ENCODE measurements at places on chromosomes 6 and 20. TPM values are rescaled to one million over a fixed set of nuclear protein-coding genes. Genes with fewer than 3 reads are reported as not detected.

The DLL1 gene
- not detected for total RNA-seq

The KHDC1L gene
- total RNA-seq: not detected

The COL10A1 gene
- total RNA-seq: not detected

The ZNF831 gene
- 3.4 TPM for total RNA-seq

The VGLL2 gene
- total RNA-seq: not detected

The RBM24 gene
- not detected for total RNA-seq

The FNDC1 gene
- 0.02 TPM for total RNA-seq

- peaks cover 26% of the 10 kb centered on the region for H3K4me1 ChIP-seq
- H3K27me3 ChIP-seq: peaks cover 74% of the 10 kb centered on the region
- H3K4me3 ChIP-seq: peak within 1 kb of the TSS; percentile 65
- peak within 1 kb of the TSS; percentile 67 for H3K27ac ChIP-seq
- no peak for DNase-seq
Observed at GRCh38 chr6:104956731-104957294, at the start of gene LIN28B. Gene LIN28B, plus strand, starts transcription at chr6:104957107. Its CDS starts 144 bp downstream, at chr6:104957251.

GRCh38 chr6:67933278-67933677 lies 701.8 kb upstream of the ADGRB3 start:
- no peak overlapping the region for H3K4me3 ChIP-seq
- H3K36me3 ChIP-seq: no peaks in the 10 kb centered on the region
- H3K4me1 ChIP-seq: no peaks in the 10 kb centered on the region
- H3K27me3 ChIP-seq: no peaks in the 10 kb centered on the region

DNA sequence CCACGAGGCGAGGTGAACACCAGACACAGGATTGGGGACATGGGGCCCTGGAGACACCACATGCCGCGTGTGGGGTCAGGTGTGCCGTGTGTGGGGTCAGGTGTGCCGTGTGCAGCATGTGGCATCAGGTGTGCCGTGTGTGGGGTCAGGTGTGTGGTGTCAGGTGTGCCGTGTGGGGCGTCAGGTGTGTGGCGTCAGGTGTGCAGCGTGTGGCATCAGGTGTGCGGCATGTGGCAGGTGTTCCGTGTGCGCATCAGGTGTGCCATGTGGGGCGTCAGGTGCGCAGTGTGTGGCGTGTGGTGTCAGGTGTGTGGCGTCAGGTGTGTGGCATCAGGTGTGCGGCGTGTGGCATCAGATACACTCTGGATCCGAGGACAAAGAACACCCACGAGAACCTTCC lies 77.9 kb downstream of the WDR27 start:
- DNase-seq: no peak
- H3K4me3 ChIP-seq: no peak overlapping the region
- H3K36me3 ChIP-seq: no peaks in the 10 kb centered on the region
- no peaks in the 10 kb centered on the region for H3K27me3 ChIP-seq

DNA sequence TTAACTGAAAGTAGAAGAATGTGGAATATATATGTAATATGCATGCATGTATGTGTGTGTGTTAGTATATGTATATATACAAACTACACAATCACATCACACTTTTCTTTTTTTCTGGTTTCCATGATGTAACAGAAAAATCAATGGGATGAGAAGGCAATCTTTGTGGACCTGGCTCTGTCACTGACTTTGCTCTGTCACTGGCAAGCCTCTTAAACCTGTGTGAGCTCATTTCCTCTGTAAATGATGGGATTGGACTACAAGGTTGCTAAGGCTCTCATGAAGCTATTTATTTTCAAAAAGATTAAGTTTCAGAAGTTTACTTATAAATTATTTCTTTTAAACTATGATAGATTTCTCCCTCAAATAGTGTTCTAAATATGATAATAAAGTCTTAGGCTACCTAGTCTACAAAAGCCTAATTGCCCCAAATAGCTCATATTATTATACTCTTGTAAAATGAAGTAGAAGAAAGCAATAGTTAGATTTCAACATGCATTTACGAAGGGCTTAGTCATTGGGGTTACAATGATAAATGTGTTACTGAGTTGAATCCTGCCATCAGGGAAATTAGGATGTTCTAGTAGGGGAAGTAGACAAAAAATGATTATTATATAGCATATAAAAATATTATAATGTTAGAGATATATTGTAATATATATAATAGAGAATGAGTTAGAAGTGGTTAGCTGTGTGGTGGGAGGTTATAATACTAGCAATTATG lies 129.3 kb downstream of the AFG1L start:
- H3K4me1 ChIP-seq: no peaks in the 10 kb centered on the region
- H3K36me3 ChIP-seq: no peaks in the 10 kb centered on the region
- H3K27ac ChIP-seq: no peak overlapping the region
- no peak overlapping the region for H3K4me3 ChIP-seq

DNA sequence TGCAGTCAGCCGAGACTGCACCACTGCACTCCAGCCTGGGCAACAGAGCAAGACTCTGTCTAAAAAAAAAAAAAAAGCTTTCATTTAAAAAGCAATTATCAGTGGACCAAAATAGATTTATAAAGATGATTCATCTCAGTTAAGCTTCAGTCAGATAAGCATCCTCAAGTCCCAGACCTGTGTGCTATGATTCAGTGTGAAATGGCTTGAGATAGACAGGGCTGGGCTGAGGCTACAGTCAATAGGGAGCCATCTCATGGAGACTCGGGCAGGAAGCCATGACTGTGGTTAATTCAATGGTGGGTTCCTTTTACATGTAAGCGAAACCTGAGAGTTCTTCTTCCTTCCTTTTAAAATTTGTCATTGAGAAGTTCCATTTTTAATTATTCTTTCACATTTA lies 276.0 kb downstream of the TFAP2A start:
- H3K36me3 ChIP-seq: no peaks in the 10 kb centered on the region
- H3K27me3 ChIP-seq: no peaks in the 10 kb centered on the region

- H3K27ac ChIP-seq: no peak overlapping the region
- H3K36me3 ChIP-seq: no peaks in the 10 kb centered on the region
- DNase-seq: no peak
- H3K27me3 ChIP-seq: no peaks in the 10 kb centered on the region
- H3K4me1 ChIP-seq: no peaks in the 10 kb centered on the region
- no peak overlapping the region for H3K4me3 ChIP-seq
Observed at GRCh38 chr6:102902471-102902870, 1509.0 kb downstream of the GRIK2 start.

DNA sequence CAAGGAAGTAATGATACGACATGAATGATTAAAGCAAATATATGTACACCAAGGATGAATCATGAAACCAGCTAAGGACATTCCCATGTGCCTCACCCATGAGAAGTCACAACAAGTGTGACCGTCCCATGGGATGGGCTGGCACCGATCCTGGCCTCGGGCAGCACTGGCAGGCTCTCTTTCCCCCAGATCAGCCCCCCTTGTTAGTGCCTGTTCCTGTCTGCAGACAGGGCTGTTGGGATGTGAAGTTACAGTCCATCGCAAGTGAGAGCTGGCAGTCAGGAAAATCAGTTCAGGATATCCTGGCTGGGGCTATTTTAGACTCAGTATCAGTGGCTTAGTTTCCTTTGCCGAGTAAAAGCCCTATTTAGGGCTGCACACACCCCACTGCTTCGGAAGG lies 129.2 kb upstream of the SNX9 start:
- H3K36me3 ChIP-seq: no peaks in the 10 kb centered on the region
- H3K4me1 ChIP-seq: no peaks in the 10 kb centered on the region
- H3K27ac ChIP-seq: no peak overlapping the region
- DNase-seq: no peak
- H3K27me3 ChIP-seq: peaks cover 24% of the 10 kb centered on the region
- no peak overlapping the region for H3K4me3 ChIP-seq

DNA sequence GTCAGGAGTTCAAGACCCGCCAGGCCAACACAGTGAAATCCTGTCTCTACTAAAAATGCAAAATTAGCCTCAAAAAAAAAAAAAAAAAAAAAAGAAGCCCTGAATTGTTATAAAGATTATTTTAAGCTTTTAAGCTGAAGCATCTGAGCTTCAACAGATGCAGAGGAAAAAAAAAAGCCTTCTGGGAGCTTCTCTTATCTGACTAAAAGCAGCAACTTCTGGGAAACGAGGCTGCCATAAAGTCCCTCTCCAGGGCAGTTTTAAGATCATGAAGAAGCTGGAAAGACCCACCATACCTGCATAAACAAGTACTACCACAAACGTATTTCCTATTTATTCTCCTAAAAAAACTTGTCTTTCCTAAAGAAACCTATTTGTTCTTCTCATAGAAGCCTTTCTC lies 3.6 kb downstream of the SERINC3 start:
- peaks cover 40% of the 10 kb centered on the region for H3K4me1 ChIP-seq
- H3K4me3 ChIP-seq: no peak overlapping the region
- H3K36me3 ChIP-seq: peaks cover 7% of the 10 kb centered on the region
- no peaks in the 10 kb centered on the region for H3K27me3 ChIP-seq

DNA sequence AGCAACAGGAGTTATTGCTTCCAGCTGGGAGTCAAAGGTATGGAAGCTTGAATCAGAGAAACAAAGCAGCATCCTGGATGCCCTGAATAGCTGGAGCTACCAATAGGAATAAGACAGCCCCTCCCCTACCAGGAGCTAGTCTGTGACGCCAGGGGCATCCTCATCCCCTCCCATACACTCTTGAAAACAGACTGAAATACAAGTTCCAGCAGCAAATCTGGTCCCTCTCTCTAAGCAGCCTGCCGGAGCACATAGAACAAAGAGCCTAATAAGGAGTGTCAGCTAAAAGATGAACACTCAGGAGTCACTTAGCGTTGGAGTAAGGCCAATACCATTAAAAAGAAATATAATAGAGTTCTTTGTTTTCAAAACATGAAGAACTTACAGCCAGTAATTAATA lies 25.6 kb downstream of the FILIP1 start:
- H3K27ac ChIP-seq: no peak overlapping the region
- H3K36me3 ChIP-seq: no peaks in the 10 kb centered on the region
- no peaks in the 10 kb centered on the region for H3K4me1 ChIP-seq
- no peak overlapping the region for H3K4me3 ChIP-seq

GRCh38 chr6:2721219-2721618 lies 29.5 kb downstream of the MYLK4 start:
- DNase-seq: no peak
- H3K27ac ChIP-seq: no peak overlapping the region
- H3K36me3 ChIP-seq: no peaks in the 10 kb centered on the region
- peaks cover 8% of the 10 kb centered on the region for H3K27me3 ChIP-seq

DNA sequence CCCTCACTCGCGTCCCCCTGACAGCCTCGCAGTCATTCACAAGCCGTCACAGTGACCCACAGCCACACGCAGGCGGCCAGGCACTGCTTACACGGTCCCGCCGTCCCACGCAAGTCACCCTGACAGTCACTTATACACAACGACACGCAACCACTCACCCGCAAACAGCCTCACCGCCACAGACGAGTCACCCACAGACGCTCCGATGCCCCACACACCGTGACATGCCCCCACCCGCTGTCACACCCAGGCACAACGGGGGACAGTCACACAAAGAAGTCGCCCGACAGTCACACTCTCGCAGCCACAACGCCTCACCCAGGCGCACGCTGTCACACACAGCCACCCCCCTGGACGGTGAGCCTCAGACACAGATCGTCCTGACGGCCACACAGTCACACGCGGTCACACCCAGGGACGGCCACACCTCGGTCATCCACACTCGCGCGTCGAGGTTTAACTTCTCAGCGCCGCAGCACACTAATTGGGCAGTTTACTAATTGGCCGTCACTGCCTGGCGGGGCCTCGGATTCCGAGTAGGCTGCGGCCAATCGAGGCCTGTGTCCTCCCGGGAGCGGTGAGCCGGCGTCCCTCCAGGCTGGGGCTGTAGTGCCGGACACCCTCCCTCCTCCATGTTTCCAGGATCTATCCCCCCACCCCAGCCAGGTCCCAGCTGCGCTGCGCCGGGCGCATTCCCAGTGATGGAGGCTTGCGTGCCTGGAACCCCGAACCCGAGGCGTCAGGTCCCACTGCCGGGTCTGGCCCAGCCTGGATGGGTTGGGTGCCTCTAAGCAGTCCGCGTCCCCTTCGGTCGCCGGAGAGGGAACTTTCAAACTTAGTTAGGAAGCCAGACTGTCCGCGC lies 790 bp downstream of the TOX2 start:
- H3K36me3 ChIP-seq: peaks cover 8% of the 10 kb centered on the region
- DNase-seq: peak; percentile 37
- H3K27me3 ChIP-seq: peaks cover 37% of the 10 kb centered on the region
- peak overlapping the region; percentile 81 for H3K27ac ChIP-seq
- peaks cover 35% of the 10 kb centered on the region for H3K4me1 ChIP-seq
- peak overlapping the region; percentile 87 for H3K4me3 ChIP-seq

DNA sequence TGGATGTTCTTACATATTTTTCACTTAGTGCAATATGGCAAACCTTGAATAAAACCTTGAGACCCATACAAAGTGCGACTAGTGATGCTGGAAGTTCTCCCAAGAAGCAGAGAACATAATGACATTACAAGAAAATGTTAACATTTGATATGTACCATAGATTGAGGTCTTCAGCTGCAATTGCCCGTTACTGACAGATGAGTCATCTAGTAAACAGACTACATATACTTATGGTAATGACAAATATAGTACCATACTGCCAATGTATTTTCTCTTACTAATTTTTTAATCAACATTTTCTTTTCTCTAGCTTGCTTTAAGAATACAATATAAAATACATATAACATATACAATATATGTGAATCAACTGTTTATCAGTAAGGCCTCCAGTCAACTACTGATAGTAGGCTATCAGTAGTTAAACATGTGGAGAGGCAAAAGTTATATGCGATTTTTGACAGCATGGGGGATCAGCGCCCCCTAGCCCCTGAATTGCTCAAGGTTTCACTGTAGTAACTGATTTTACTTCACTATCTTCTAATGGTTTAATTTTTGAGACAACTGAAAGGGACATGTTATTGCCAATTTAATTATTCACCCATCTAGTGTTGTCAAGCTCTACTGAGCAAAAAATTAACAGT lies 166.7 kb upstream of the ADGRB3 start:
- H3K27ac ChIP-seq: no peak overlapping the region
- DNase-seq: no peak
- H3K4me1 ChIP-seq: no peaks in the 10 kb centered on the region
- no peak overlapping the region for H3K4me3 ChIP-seq
- H3K36me3 ChIP-seq: no peaks in the 10 kb centered on the region
- H3K27me3 ChIP-seq: no peaks in the 10 kb centered on the region

- H3K27ac ChIP-seq: no peak overlapping the region
- H3K27me3 ChIP-seq: no peaks in the 10 kb centered on the region
- peaks cover 3% of the 10 kb centered on the region for H3K36me3 ChIP-seq
- H3K4me3 ChIP-seq: no peak overlapping the region
Observed at GRCh38 chr20:11918391-11918845, 725 bp downstream of the BTBD3 start.

DNA sequence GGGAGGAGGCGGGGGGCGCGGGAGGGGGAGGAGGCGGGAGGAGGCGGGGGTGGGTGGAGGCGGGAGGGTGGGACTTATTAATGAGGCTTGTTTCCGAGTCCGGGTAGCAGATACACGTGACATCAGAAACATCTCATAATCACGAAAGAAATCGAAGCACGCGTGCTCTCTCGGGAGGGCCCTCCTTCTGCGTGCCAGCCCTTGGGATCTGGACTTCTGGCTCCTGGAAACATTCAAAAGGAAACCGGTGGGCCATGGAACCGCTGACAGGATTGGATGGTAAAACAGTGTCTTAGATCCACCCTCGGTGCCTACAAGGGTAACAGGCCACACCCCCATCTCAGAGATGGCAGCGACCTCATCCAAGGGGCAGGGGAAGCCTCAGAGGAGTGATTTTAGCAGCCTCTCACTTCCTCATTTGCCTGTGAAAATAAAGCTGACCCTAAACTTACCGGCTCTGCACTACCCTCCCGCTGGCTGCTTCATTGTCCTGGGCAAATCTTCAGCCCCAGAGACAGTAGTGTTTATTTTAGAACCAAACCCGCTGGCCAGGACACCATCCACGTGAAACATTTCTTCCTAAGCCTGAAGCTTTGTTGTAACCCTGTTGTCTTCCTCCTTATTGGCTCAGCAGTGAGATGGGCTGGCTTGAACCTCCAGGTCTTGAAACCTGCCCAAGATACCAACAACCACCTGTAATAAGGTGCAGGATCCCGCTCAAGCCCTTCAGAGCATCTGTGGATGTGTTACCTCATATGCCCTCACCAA lies 97.5 kb downstream of the PSMG4 start:
- peaks cover 21% of the 10 kb centered on the region for H3K27me3 ChIP-seq
- H3K36me3 ChIP-seq: no peaks in the 10 kb centered on the region
- H3K4me3 ChIP-seq: peak overlapping the region; percentile 27
- no peak overlapping the region for H3K27ac ChIP-seq
- peaks cover 4% of the 10 kb centered on the region for H3K4me1 ChIP-seq
